Upper lobe of right lung (tissue), 1 donor: ENCODE measurements at places on chromosomes 12 and 14.

- no peak for DNase-seq
Measured at GRCh38 chr12:85179680-85180270, 100.2 kb upstream of the ALX1 start.

DNA sequence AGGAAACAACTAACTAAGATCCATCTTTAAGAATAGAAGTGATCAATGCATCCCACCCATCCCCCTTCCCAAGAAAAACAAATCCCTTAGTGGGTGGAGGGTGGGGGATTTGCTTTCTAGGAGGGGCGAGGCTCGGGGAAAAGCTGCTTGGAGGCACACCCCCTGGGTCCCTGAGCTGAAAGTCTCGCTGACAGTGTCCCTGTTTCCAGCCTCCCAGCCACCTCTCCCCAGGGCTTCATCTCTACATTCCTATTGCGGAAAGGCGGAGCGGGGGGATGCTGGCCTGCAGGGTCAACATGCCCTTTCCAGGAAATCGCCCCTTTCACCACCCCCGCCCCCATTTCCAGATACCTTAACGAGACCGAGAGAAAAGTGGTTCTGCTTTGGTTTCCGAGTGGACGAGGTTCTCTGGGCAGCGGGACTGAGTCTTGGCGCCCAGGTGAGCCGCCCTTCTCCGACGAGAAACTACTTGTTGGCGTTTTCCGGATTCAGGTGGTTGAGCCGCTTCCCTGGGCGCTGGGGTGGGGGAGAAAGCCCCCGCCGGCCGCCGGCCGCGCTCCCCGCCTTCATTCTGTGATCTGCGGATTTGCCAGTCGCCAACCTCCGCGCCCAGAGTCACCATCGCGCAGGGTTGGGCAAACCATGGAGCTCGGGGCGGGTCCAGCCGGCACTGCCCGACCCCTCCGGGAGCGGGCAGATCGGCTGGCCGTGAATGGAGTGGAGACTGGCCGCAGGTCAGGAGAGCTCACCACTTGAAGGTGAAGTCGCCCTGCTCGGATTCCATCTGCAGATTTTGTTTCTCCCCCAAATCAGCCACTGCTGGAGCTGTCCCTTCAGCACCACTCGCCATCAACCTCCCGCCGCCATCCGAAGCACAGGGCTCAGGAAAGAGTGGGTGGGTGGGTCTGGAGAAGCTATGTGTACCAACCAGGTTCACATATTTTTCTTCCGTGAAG, 505 bp downstream of the KCNC2 start:
- no peak for DNase-seq

DNA sequence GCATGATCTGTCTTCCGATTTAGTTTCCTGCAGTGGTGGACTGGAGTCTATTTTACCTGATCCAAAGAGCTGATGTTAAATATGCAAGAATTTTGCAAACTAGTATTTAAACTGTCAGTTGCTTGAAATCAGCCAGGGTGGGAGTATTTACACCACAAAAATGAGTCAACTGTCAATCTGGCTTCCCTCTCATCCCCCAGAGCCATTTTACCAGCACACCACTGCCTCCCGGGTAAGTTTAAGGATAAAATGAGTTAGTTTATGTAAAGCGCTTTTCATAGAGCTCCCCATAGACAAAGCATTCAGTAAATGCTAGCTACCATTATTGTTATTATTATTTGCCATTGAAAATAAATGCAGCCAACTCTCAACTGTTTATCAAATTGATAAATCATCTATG, 106.3 kb upstream of the FRMD6 start:
- no peak for DNase-seq

- DNase-seq: no peak
Measured at GRCh38 chr14:72738161-72738611, 155.7 kb downstream of the DPF3 start.

DNA sequence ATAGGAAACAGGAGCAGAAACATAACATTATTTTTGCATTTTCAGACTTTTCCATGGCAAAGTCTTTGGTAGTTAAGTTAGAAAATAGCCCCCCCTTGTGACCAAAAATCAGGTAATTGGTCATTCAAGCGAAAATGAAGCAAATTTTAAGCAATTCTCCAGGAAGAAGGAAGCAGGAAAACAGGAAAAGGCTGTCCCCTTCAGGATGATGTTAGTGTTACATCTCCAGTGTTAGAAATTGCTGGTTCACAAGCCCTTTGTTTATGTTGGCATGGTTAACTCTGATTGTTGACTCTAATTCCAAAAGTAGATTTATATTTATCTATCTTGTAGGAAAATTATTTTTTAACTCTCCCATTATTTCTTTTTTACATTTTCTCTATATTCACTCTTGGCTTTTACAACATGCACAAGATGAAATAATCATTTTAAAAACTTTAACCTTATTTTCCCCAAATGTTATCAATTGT, 18.8 kb upstream of the GAS2L3 start:
- no peak for DNase-seq

DNA sequence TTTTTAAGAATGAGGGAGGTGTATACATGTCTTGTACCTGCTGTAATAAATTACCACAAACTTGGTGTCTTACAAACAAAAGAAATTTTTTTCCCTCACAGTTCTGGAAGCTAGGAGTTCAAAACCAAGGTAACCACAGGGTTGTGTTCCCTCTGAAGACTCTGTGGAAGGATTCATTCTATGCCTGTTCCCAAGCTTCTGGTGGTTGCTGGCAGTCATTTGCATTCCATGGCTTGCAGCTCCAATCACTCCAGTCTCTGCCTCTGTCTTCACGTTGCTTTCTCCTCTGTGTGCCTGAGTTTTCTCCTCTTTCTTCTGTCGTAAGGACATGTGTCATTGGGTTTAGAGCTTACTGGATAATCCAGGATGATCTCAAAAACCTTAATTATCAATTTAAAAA, 15.4 kb upstream of the ZNF641 start:
- no peak for DNase-seq

GRCh38 chr14:104151566-104152245, 13.3 kb downstream of the KIF26A start:
- DNase-seq: no peak

DNA sequence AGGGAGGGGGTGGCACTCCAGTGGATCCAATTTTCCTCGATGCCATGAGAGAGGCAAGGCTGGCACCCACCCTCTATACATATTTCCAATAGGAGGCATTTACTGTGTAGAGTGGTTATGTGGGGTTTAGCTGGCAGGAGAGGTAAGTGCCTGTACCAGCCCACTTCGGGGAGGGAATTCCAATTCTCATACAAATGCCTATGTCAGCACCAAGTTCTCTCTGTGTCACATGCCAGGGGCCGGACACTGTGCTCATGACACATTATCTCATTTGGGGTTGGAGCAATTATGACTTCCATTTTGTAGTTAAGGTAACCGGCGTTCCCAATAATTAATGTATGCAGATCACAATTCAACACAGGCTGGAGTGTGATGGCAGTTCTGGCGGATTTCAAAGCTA, 284.3 kb downstream of the KSR2 start:
- DNase-seq: no peak

GRCh38 chr12:103626498-103626897, 39.4 kb downstream of the STAB2 start:
- no peak for DNase-seq

- DNase-seq: peak; percentile 7
Measured at GRCh38 chr14:85528897-85529631, 880 bp upstream of the FLRT2 start.

- DNase-seq: no peak
Measured at GRCh38 chr12:124655698-124656516, 88.5 kb upstream of the NCOR2 start.

DNA sequence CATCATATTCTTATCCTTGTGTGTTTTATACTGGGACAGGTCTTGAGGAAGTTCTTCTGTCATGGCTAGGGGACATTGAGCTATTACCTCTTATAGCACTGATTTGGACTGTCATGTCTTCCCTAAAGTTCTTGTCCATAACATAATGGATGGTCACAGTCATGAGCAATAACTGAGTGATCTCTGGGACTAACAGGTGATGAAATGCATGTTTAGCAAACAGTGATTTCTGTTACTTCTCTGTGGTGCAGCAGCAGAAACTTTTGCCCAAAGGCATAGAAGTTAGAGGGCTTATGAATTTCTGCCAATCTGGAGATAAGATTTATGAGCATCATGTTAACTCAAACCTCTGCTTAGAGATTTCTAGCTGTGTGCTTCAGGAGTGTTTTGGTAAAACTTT, 5.9 kb downstream of the ADIPOR2 start:
- no peak for DNase-seq
